Right lung (tissue), 10 donors: ENCODE measurements at places on chromosomes 12 and 14. TPM values are rescaled to one million over a fixed set of nuclear protein-coding genes. Genes with fewer than 3 reads are reported as not detected.

DNA sequence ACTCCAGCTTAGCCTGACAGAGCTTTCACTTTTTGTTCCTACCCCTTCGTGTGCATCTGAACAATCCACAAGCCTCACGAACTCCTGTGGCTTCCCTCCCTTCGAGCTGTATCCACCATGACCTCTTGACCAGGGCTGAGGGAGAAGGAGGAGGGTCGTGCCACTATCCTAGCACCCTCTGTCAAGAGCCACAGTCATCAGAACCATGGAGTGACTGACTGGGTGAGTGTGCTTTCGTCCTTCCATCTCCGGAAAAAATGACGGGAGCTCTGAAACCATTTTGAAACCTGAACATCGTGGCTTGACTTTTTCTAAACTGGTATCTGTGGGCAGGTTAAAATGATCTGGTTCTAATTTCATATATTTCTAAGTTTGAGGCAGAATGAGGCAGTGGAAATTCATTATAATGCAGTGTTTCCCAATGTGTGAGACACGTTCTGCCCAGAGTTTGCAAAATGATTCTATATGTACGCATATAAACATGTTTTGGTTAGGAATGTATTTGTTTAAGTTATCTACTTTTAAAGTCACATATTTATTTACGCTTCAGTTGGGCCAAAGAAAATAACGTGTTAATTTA lies 27.0 kb downstream of the IL26 start:
- no peak for DNase-seq

- no peak for DNase-seq
These were observed 46.3 kb downstream of the CCDC88C start for GRCh38 chr14:91371011-91371989.

The IRAK3 gene
- 35.9 TPM for polyA plus RNA-seq

DNA sequence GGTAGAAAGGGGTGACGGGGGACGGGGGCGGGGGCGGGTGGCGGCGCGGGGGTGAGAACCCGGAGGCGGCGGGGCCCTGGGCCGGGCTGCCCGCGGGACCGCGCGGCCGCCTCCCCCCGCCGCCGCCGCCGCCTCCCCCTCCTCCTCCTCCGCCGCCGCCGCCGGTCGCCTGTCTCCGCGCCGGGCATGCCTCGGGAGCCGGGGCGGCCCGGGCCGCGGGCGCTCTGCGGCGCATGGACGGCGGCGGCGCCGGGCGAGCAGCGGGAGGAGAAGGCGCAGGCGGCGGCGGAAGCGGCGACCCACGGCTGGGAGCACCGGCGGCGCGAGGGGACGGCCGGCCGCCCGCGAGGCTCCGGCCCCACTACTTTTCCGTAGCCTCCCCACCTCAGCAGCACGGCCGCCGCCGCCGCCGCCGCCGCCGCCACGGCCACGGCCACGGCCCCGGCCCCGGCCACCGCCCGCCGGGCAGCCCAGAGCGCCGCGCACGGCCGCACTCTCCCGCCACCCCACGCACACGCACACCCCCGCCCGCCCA lies at the start of gene NPAS3:
Gene NPAS3 (plus strand): TSS at position 161 of the 535 bp plus-strand sequence.
- DNase-seq = no peak

DNA sequence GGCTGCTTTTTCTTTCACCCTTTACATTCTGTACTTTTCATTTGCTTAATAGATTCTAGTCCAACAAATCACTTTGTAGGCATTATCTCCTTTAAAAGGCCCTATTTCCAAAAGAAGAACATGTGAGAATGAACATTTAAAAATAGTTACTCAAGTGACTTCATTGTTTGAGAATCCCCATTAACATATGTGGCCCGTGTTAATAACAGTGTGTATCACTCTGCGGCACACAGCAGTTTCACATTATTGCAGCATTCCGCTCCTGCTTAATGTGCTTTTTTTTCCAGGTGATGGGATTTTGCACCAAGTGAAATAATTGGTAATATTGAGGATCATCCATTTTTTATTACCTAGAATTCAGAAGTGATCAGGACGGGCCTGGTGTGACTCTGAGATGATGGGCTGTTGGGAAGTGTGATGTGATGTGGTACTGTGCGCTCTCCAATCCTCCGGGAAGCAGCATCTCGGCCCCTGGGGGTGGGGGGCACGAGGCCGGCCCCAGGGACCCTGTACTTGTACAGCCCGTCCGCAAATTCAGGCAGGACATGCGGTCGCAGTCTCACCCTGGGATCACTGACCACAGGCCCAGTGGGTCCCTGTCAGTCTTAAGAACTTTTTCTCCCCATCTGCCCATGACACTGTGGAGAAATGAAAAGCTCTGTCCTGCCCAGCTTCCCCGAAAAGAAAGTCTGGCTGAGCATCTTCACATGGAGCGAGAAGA lies 32.9 kb downstream of the SLC15A4 start:
- no peak for DNase-seq

DNA sequence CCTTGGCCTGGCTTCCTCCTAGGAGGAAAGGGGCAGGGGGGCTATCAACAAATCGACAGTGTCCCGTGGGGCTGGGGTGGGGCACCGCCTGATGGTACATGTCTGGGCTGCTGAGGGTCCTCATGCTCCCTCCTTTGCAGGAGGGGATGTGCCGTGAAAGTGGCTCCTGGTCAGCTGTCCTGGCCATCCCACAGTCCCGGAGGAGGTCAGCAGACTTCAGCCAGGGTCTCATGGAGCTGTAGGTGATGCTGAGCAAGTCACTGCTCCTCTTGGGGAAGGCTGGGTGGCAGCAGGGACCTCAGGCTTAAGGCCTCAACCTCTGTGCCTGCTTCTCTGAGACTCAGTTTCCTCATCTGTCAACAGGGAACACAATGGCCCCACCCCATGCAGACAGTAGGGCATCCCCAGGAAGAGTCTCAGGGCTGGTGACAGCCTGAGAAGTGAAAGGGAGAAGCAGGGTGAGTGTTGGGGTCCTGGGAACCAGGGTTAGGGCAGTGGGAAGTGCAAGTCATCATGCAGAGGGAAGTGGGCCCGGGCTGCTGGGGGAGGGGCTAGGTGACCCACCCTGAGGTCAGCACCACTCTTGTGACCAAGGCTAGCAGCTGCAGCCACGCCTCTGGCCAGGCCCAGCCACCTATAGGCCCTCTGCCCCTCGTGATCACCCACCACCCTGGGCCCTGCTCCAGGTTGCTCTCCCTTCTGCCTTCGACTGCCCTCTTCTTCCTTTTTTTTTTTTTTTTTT lies 4.4 kb upstream of the TNFAIP2 start:
- DNase-seq = no peak

- DNase-seq = no peak
These were observed 33.3 kb downstream of the KCTD10 start for GRCh38 chr12:109443794-109444193.

The CRIP1 gene
- 68.3 TPM for polyA plus RNA-seq

- peak; percentile 43 for DNase-seq
These were observed 123.9 kb downstream of the PRMT8 start for GRCh38 chr12:3614806-3615466.

- no peak for DNase-seq
These were observed 70.2 kb downstream of the BTG1 start for GRCh38 chr12:92075425-92075914.

DNA sequence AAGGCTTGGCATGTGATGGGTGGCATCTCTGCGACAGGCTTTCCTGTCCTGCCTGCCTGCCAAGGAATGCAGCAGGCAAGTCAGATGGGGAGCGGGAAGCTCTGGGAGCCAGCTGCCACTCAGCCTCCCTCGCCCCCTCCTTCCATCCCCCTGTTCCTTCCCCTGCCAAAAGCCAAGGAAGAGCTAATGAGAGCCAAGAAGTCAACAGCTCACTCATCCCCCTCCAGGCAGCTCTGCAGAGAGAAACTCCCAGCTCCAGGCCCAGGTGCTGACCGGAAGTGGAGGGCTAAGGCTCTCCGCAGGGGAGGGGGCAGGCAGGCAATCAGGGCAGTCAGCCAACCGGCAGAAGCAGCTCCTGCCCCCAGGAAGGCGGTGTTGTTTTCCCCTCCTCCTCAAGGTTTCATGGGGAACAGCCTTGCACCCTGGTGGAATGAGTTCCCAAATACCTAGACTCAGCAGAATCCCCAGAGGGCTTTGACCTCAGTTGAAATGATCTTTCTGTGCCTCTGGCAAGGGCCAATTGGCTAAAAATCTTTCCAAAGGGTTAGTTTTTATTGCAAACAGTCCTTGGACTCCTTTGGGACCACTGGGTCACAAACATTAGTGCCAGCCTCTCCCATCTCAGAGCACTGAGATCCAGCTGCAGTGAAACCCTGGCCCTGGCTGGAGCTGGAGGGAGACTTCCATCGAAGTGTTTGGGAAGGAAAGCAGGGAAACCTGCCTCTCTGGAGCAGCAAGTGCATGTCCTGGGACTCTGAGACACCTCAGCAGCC lies 349.1 kb downstream of the DPF3 start:
- no peak for DNase-seq

The OASL gene
- 0.15 TPM for polyA plus RNA-seq

GRCh38 chr12:3034067-3034750 lies 43.0 kb upstream of the TSPAN9 start:
- DNase-seq = no peak

The DPPA3 gene
- not detected for polyA plus RNA-seq

- DNase-seq = no peak
These were observed 40.1 kb upstream of the TMEM263 start for GRCh38 chr12:106915635-106916026.

GRCh38 chr12:8037947-8038346 lies 5.4 kb downstream of the FOXJ2 start:
- no peak for DNase-seq

DNA sequence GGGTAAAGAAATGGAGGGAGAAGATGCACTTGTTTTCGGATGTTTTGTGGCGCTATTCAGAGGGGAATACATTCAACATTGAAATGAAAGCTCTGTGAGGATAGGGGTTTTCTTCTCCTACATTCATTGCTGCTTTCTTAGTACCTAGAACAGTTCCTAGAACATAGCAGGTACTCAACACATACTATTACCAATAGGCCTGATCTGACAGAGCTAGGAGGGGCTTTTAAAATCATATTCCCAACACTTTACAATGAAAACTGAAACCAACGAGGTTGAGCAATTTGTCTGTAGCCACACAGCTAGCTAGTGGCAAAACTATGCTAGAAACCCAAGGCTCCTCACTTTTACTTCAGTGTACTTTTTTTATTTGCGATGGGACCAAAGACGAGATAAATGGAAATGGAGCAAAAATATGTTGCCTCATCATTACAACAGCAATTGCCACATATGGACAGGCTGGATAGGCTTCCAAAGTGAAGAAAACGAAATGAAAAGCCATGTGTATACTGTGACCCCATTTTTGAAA lies 23.1 kb upstream of the IL22 start:
- no peak for DNase-seq

The ZC2HC1C gene
- 6.1 TPM for polyA plus RNA-seq

GRCh38 chr12:53985994-53986685 lies 1.2 kb downstream of the HOXC10 start:
- DNase-seq = no peak

The INSM2 gene
- polyA plus RNA-seq = not detected

DNA sequence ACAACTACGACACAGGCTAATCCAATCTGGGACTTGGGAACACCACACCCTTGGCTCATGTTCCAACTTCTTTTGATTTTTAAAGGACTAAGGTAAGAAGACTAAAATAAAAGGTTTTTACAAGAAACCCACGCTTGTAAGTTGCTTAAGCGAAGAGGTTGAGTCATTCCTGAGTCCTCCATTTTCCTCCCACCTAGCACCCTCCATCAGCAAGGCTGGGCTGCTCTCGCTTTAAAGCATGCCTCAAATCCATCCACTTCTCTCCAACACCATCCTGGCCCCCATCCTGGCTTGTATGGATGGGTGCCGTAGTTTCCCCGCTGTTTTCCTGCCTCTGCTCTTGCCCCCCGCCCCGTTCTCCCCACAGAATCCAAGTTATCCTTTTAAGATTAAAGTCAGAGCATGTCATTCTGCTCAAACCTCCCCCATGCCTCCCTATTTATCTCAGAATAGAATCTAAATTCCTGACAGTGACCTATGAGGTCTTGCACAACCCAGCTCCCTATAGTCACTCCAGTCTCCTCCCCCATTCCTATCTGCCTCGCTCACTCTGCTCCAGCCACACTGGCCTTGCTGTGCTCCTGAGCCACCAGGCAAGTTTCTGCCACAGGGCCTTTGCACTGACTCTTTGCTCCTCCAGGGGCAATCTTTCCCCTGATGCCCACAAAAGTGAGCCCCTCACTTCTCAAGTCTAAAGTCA lies 34.5 kb downstream of the SCARB1 start:
- DNase-seq = no peak

The TMPRSS12 gene
- polyA plus RNA-seq = 0.09 TPM
